Astrocyte (in vitro differentiated cells and primary cell): ENCODE measurements at places on chromosomes 7 and 10. TPM values are rescaled to one million over a fixed set of nuclear protein-coding genes. Genes with fewer than 3 reads are reported as not detected.

GRCh38 chr10:17854044-17854652 lies 45.0 kb downstream of the MRC1 start:
- no peak for DNase-seq

DNA sequence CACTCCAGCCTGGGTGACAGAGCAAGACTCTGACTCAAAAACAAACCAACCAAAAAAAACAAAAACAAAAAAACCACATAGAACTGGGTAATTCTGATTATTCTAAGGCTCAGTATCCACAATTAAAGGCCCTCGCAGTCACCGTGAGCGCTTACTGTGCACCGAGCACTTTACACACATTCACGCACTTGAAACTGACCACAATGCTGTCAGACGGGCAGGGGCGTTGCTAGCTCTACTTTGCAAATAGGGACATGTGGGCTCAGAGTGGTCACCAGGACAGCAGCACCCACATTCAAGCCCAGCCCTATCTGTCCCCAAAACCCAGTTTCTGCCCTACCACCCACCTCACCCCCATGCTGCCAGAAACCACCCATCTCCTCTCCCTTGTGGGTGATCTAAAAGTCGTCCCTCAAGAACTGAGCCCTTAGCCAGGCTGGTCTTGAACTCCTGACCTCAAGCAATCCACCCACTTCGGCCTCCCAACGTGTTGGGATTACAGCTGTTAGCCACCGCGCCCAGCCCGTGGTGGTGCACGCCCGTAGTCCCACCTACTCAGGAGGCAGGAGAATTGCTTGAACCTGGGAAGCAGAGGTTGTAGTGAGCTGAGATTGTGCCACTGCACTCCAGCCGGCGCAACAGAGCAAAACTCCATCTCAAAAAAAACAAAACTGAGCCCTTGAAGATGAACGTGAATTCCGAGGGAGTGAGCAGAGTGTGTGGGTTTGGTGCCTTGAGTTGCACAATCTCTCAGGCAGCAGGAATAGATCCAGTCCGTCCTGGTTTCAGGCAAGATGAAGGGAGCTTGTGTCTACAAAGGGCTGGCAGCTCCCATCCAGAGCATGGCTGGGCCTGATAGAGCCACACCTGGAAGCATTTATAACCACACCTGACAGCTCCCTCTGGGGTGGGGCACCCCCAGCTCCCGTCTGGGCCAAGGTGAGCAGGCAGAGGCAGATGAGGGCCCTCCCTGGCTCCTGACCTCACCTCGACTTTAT lies 5.4 kb upstream of the HSPB1 start:
- peak; percentile 84 for DNase-seq

DNA sequence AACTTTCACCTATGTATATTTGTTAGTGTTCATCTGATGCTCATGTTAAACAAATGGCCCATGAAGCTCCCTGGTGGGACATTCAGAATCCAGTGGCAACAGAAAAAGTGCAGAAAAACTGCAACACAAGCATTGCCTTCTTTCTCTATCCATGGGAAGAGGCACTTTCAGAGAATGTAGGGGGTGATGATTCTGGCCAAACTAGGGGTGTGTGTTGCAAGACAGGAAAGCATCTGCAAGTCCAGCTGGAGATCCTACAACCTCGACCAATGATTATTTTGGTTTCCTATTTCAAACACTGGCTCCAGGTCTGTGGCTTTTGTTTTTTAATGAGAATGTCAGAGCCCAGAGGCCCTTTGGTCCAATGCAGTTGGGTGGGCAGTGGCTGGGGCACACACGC lies 198.7 kb downstream of the CXCL12 start:
- DNase-seq = peak; percentile 72

DNA sequence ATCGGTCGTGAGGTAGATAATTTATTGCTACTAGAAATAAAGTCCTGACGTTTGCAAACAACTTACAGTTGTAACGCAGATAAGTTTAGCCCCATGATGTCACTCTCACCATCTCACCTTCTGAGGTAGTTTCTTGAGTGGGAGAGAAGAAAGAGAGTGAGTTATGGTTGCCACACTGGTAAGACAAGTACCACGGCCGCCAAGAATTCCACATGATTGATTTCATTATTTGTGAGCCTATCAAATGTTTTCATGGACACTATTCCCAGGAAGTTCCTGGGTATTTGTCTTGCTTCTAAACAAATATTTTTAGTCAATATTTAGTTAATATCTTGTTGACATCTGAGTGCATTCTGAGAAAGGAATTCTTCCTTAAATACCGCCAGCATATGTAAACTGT lies 339.4 kb upstream of the KIAA1217 start:
- DNase-seq = no peak

DNA sequence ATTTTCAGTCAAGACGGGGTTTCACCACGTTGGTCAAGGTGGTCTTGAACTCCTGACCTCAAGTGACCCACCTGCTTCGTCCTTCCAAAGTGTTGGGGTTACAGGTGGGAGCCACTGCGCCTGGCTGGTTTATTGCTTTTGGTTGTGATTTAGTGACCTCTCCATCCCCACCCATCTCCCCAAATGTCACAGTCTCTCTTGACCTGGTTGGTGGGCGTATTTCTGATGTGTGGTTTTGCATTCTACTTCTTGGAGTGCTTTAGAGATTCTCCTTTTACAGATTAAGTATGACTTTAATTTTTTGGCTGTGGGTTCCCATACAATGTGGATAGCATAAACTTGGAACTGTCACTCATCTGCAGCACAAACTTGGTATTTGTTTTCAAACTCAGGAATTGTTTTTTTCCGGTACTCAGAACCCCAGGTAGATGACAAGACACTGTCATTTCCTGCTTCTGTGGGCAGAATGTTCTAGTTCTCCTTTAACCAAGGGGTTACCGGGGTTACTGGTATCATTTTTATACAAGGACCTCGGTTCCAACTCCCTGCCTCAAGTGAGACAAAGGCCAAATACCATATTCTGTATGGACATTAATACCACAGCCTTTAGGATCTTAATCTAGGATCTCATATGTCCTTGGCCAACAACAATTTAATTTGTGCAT lies 50.5 kb downstream of the MRC1 start:
- no peak for DNase-seq

GRCh38 chr7:128842674-128843641 lies 12.8 kb downstream of the FLNC start:
- DNase-seq = no peak

- DNase-seq = peak; percentile 57
These were observed 50.9 kb upstream of the PDLIM1 start for GRCh38 chr10:95341716-95342130.

GRCh38 chr7:142919656-142920055 lies 13.9 kb downstream of the TRPV5 start:
- DNase-seq = no peak

GRCh38 chr10:30822693-30823465 lies 193.3 kb upstream of the LYZL2 start:
- no peak for DNase-seq

DNA sequence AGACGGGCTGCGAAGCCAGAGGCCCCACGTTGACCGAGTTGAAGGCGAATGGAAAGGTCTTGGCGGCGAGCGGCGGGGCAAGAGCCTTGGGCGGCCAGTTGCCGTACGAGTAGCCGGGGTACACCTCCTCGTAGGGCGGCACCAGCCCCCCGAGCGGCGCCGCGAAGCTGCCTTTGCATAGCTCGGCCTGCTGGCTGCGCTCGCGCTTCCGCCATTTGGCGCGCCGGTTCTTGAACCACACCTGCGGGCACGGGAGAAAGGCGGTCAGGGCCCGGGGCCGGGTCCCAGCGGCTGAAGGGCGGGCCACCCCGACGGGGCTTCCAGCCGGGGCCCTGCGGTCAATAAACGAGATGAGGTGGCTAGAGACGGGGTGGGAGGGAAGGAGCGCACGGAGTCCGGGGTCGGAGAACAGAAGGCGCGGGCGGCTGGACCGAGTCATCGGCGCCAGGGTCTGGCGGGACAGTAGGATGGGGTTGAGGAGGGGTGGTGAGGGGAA lies 4.8 kb downstream of the ELOVL3 start:
- no peak for DNase-seq

DNA sequence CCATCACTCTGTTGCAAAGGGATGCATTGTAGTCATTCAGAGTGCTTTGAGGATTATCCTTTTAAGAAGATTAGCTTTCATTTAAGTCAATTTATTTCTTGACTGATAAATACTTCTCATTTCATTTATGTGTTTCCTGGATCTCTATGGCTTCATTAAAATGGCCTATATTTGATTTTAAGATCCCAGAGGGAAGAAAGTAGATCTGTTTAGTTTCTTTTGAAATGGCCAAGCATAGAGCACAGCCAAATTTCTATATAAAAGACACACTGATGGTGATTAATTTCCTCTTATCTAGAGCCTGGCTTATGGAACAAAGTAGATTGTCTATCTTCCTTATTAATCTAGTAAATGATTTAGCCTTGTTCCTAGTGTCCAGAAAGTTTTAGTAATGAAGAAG lies 129.7 kb upstream of the CALCR start:
- no peak for DNase-seq

- DNase-seq = peak; percentile 97
These were observed 18.9 kb downstream of the RCC1L start for GRCh38 chr7:75054744-75055143.

DNA sequence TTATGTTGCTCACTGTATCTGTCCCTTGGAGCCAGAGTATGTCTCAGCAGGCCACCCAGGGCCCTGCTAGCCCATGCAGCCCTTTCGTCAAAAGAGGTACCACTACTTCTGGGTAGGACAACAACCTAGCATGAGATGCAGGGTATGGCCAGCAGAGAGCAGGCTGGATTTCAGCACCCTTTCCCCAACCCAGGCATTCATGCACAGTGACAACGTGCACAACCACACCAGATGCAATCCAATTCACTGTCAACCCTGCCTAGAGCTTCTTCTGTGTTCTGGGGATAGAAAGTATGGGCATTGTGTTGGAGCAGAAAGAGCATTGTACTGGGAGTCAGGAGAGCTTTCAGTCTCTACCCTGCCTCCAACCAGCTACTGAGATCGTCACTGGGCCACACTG lies 37.9 kb downstream of the JAZF1 start:
- DNase-seq = no peak

GRCh38 chr7:33842150-33842549 lies 63.2 kb upstream of the BMPER start:
- no peak for DNase-seq

DNA sequence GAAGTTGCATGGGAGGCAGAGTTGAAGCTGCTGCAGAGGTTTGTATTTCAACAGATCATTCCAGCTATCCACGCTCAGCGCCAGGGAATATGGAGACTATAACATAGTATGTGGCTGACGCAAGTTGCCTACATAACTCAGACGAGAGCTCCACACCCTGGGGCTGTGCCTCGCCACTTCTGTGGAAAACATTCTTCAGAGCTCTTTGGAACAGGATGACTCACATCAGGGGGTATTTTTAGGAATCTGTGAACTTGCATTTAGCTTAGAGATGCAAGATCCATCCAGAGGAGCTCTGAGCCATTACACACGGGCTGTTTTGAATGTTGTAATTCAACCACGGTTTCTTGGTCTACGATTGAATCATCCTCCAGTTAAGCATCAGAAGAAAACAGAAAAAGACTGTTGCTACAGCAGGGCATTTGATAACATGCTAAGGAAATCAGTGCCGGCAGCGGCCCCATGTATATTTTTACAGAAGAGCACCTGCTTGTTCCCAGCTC lies 481.5 kb upstream of the AKR1E2 start:
- peak; percentile 100 for DNase-seq

DNA sequence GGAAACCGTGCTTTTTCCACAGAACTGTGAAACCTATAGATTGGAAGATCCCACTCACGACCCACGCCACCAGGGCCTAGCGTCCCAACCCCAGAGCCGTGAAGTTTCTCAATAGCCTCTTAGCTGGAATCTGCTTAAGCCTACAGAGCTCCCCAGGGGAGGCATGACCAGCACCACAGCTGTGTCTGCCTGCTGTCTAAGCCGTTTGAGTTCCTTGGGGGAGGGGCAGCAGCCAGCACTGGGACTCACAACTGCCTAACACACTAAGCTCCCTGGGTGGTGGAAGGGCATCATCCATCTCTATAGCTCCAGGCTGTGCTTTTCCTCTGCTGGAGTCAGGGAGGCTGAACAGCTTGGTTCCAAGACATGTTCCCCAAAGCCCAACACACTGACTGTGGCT lies 26.0 kb upstream of the TMEM140 start:
- no peak for DNase-seq

GRCh38 chr10:119737823-119738222 lies 12.0 kb downstream of the INPP5F start:
- peak; percentile 87 for DNase-seq

- no peak for DNase-seq
These were observed 402.2 kb downstream of the ANKRD7 start for GRCh38 chr7:118626739-118627138.

- no peak for DNase-seq
These were observed 398.5 kb upstream of the CNTNAP2 start for GRCh38 chr7:145718129-145718528.

DNA sequence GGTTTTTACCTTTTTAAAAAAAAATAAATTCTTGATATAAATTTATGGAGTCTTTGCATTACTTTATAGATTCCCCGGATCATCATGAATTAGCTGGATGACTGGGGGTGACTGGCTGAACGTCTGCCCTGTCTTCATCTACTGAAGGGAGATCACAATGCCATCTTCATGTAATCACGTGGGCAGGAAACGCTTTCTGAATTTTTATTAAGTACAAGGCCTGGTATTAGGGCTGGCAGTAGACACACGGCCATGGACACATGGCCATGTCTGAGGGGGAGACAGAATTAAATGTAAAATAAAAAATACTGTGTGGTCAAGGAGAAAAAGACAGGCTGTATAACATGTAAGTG lies 111.2 kb downstream of the VIPR2 start:
- no peak for DNase-seq

- no peak for DNase-seq
These were observed 57.3 kb downstream of the NRP1 start for GRCh38 chr10:33277135-33277536.

DNA sequence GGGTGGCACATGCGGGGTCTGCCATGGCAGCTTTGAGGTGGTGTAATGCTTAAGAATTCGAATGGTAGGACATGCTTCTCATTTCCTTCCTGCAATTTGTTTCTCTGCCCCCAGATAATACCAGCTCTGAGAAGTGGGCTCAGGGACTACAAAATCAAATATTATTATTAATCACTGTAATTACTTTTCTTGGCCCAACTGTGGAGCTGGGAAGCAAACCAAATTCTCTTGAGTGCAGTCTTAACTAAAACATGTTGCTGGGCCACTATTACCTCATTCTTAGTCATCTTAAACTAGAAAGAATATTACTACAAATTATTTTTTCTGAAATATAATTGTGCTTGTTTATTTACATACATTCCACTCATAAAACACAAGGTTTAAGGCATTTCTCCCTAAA lies 566.7 kb upstream of the NRP1 start:
- peak; percentile 86 for DNase-seq

GRCh38 chr7:90994121-90994520 lies 270.1 kb upstream of the FZD1 start:
- DNase-seq = no peak

OR2A1 gene
- not detected in 2 replicates for total RNA-seq

FLNC gene
- 308 and 364 TPM in 2 replicates for total RNA-seq

IGFBP1 gene
- total RNA-seq = not detected in 2 replicates

ATRNL1 gene
- 15.8 and 17.5 TPM in 2 replicates for total RNA-seq

CTNNA3 gene
- 0.73 and 0.75 TPM in 2 replicates for total RNA-seq

SNX10 gene
- 5.4 and 6.3 TPM in 2 replicates for total RNA-seq

ELMO1 gene
- 17.8 and 20.4 TPM in 2 replicates for total RNA-seq

ZNF32 gene
- total RNA-seq = 19.2 and 19.7 TPM in 2 replicates

AP5Z1 gene
- 70.7 and 75.6 TPM in 2 replicates for total RNA-seq

OR9A2 gene
- total RNA-seq = not detected in 2 replicates

PTTG1IP2 gene
- not detected in 2 replicates for total RNA-seq

GATA3 gene
- total RNA-seq = 11.8 and 17.6 TPM in 2 replicates

CRYGN gene
- not detected in 2 replicates for total RNA-seq

SLC16A9 gene
- 3.4 and 4.4 TPM in 2 replicates for total RNA-seq

AKR1B15 gene
- not detected in 2 replicates for total RNA-seq

CYP3A7 gene
- total RNA-seq = not detected in 2 replicates

ERVW-1 gene
- total RNA-seq = 0.19 TPM in 1 of 2 replicates, not detected in the other

KNDC1 gene
- 2.6 and 4.1 TPM in 2 replicates for total RNA-seq

CCDC201 gene
- not detected in 2 replicates for total RNA-seq
